ENCODE measurements at places on chromosomes 2 and 18. TPM values are rescaled to one million over a fixed set of nuclear protein-coding genes. Genes with fewer than 3 reads are reported as not detected.
A peak's percentile ranks its signal among the peaks of the same experiment; 100 is the strongest.

DNA sequence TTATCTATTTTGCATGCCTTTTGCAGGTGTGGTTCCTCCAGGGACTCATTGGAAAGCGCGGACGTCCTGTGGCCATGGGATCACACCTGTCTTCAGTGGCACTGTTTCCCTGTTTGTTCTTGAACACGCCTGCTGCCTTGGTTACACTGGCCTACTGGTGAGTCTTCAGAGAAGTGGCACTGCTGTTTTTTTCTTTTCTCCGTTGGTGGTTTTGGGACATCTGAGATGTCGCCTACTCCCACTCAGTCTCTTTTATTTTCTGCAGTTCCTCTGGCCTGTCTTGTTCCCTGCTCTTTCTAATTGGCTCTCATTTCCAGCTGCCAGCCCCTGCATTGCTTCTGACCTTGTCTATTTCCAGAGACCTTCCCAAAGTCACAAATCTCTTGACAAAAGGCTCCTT, 35.7 kb upstream of the POU3F3 start:
- no peak for DNase-seq

GRCh38 chr18:78430131-78430758, 549.4 kb upstream of the SALL3 start:
- no peak for DNase-seq

DNA sequence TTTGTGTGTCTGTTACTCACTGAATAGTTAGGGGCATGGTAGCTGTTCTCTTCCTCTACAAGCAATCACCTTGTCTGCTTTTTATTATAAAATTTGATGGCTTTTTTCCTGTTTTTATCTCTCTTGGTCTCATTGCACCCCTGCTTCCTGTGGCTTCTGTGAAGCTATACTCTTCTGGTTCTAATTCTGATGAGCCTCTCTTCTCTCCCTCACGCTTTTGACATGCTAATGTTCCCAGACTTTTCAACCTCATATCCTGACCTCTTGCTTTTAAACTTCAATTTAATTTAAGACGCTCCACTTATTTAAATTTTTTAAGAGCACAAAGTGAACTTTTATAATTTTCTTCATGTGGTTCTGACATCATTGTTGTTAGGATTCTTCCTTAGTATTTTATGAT, 361.4 kb downstream of the DLGAP1 start:
- DNase-seq, result no peak

DNA sequence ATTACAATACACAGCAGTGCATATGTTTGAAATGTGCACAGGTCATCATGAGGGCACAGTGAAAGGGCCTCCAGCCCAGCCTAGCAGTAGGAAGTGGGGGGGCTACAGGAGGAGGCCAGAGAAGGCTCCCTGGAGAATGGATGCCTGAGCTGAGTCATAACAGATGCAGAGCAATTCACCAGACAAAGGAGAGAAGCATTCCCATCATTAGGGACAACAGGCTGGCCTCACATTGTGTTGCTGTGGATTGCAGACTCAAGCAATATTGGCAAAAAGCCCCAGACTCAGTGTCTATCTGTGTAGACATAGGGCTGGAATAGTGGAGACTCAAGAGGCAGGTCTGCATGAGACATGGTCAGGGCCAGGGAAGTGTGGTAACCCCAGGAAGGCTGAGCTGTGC, 329.9 kb downstream of the DLGAP1 start:
- no peak for DNase-seq

Gene HAAO
- 0.73 TPM for total RNA-seq

- no peak for DNase-seq
Measured at GRCh38 chr2:137764646-137765045, 199.6 kb upstream of the HNMT start.

Gene WNT6
- total RNA-seq, result 0.33 TPM

DNA sequence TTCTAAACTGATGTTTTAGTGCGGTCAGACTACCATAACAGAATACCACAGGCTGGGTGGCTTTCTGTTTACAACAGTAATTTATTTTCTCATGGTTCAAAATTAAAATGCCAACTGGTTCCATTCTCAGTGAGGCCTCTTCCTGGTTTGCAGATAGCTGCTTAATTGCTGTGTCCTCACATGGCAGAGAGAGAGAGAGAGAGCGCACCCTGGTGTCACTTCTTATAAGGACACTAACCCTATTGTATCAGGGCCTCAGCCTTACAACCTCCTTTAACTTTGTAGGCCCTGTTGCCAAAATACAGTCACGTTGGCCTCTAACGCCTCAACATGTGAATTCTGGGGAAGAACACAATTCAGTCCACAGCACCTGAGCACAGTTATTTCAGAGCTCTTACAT, 37.5 kb upstream of the ZNF385B start:
- DNase-seq, result peak; percentile 16

DNA sequence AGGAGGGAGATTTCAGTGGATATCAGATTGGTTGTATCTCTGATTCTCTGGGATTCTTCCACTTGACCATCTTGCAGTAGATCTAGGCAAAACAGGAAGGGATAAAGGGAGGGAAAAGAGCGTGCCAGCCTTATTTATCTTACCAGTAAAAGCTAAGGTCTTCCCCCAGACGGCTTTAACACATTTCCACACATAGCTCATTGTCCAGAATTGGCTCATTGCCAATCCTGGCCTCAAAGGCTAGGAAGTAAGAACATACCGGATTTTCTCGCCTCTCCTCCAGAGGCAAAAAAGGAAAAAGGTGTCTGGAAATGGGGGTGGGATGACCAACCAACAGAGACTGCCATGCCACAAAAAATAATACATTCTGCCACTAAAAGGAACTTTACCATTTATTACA, 411.6 kb upstream of the NRP2 start:
- DNase-seq, result no peak

Gene PHLPP1
- 21.1 TPM for total RNA-seq

- no peak for DNase-seq
Measured at GRCh38 chr2:4324531-4324930, 621.2 kb downstream of the DCDC2C start.

Gene SLC16A14
- 0.57 TPM for total RNA-seq

- DNase-seq, result peak; percentile 54
Measured at GRCh38 chr2:212905640-212906201, 245.7 kb downstream of the IKZF2 start.

Gene GREB1L
- total RNA-seq, result 6.0 TPM

DNA sequence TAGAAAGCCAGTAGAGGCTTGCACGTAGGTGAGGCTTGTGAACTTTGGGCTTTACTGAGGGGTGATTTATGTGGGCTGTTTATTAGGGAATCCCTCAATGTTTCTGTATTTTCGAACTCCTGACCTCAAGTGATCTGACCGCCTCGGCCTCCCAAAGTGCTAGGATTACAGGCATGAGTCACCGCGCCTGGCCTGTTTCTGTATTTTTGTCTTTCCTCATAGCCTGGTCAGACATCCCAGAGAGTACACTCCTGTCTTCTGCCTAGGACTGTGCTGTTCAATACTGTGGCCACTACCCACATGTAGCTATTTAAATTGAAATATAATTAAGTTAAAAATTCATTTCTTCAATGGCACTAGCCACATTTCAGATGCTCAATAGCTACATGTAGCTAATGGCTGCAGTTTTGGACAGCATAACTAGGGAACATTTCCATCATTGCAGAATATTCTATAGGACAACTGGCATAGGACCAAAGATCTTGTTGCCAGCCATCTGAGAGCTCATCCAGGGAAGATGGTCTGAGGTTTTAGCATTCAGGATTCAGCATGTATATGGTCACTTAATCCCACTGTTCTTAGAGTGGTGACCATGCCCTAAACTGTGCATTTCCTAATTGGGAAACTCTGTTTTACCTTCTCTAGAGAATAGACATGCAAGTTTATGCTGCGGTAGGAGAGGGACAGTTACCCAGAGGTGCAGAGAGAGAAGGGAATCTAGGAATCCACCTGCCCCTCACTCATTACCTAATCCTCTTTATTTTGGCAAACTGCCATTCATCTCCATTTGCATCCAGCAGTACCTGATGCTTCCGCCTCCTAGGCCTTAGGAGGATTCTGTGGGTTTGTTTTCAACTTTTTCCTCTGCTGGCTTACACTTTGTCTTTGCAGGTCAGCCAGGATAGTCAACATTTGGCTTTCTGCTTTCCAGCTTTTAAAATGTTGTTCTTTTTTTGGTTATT, 64.4 kb downstream of the LCLAT1 start:
- peak; percentile 63 for DNase-seq

Gene CPS1
- total RNA-seq, result 27.5 TPM

Gene CDKL4
- total RNA-seq, result not detected

DNA sequence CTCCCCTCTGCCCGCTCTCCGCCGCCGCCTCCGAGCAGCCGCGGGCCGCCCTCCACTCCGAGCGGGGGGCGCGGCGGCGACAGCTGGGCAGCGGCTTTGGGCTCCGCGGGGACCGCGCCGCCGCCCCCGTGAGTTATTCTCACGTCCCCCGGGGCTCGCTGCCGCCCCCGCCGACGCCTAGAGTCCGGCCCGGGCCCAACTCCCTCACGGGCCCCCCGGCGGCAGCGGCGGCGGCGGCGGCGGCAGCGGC, 645 bp downstream of the MIB1 start:
- DNase-seq, result no peak

DNA sequence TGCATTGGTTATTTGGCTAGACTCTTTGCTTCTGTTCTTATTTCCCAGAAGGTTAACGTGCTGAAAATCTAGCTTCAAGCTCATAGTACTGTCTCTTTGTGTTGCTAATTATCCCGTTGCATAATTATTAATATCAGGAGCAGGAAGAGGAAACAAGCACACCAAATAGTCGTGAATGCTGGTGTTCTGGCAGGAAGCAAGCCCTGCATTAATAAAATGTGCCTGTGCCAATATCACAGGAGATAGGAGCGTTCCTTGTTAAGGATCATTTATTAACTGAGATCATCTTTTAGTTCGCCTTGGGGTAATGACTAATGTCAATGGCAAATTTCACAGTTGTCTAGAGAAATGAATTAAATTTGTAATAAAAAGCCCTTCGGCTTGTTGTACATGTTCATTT, 893.0 kb upstream of the POU3F3 start:
- no peak for DNase-seq

Gene STEAP3
- 26.3 TPM for total RNA-seq

Gene GPR39
- 14.1 TPM for total RNA-seq

- peak; percentile 50 for DNase-seq
Measured at GRCh38 chr2:12412898-12413305, 303.8 kb upstream of the TRIB2 start.

Gene CELF4
- total RNA-seq, result 1.9 TPM

DNA sequence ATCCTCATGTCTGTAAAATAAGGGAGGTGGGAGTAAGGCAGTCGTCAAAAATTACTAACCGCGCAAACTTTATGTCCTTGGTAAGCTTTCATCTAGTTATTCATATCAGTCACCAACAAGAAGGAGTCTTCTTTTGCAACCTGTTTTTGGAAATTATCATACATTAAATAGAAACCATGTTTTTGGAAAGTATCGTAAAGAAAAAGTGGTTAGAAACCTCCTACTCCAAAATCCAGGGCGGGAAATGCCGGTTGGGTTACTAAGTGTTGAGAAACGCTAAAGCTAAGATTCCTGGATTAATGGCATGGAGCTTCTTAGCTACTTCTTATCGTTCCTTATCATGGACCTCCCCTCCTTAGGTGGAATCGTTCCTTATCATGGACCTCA, 778 bp downstream of the BBS5 start:
- DNase-seq, result no peak

GRCh38 chr2:126049461-126049860, 606.5 kb upstream of the GYPC start:
- no peak for DNase-seq

Gene UGT1A1
- total RNA-seq, result 64.8 TPM

DNA sequence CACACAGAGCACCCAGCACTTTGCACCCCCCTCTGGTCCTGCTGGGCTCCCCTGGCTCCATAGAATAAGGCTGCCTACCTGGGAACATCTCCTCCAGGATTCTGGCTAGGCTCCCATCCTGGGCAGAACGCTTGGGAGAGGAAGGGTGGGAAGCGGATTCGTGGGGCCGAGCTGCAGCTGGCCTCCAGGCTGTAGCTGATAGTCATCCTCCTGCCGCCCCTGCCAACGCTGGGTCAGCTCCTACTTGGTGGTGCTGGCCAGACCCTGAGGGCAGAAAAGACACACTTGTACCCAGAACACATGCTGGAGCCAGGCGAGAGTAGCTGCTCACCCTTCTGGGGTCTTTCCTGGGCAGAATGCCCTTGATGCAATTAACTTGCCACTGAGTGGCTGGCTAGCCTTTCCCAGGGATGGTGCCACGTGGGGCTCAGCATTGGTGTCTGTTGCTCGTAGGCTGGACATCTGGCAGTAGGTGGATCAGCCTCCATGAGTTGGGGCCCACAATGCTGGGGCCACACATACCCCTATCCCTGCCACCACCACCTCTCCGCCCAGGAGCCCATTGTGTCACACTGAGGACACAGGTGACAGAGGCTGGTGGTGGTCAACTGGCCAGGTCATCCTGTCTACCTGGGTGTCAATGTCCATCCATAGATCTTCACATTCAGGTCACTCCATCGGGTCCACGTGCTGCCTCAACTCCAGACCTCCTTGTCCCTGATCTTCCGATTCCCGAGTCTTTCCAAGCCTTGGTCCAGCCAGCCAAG, 112.8 kb downstream of the NDUFA10 start:
- no peak for DNase-seq

Gene SIGLEC15
- 1.0 TPM for total RNA-seq

Measured in PC-9 (cell line).